ENCODE measurements at places on chromosomes 11 and 22.

DNA sequence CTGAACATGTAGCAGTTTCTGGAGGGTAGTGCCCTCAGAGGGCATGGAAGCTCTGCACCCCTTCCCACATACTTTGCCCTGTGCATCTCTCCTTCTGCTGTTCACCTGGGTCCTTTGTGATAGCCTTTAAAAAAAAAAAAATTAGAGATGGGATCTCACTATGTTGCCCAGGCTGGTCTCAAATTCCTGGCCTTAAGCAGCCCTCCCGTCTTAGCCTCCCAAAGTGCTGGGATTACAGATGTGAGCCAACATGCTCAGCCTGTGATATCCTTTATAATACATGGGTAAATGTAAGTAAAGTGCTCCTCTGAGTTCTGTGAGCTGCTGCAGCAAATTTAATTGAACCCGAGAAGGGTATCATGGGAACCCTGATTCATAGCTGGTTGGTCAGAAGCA is 33.7 kb downstream of the PPFIA1 start:
- no peak for DNase-seq

DNA sequence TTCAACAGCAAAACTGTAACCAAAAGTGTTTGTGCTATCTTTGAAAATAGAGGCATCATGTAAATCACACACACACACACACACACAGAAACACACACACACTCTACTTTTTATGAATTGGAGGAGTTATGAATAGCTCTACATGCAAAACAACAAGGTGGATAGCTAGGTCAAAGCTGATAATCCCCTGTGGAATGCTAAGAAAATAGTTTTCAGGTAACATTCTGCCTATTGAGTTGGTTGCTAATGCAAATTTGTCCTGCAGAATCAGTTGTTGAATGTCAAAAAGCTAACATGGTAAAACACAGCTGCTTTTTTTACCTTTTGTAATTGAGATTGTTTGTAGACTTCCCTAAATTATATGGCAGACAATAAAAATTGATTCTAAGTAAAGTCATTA is 1658.4 kb upstream of the RAG2 start:
- no peak for DNase-seq

- no peak for DNase-seq
These were observed 723 bp upstream of the SCUBE1 start for GRCh38 chr22:43343670-43344519.

GRCh38 chr22:25545672-25546071 is 18.8 kb upstream of the GRK3 start:
- DNase-seq, result no peak

- no peak for DNase-seq
These were observed 205.6 kb downstream of the ADAMTS15 start for GRCh38 chr11:130653838-130654636.

DNA sequence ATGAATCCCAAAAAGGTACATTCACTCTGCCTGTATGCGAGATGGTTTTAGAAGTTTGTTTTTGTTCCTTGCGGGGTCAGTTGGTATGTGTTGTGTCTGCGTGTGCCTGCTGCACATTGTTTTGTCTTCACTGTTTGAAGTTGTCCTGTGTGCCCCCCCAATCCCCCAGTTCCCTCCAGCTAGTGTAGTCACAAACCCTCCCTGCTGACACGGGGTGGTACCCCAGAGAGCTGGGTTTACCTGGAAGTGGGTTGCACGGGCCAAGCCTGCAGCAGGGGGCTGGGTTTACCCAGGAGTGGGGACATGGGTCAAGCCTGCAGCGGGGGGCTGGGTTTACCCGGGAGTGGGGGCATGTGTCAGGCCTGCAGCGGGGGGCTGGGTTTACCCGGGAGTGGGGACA is 22.2 kb downstream of the CTTN start:
- DNase-seq, result no peak

GRCh38 chr11:3199537-3200295 is 18.9 kb downstream of the MRGPRG start:
- no peak for DNase-seq

GRCh38 chr11:11075515-11076171 is 217.8 kb upstream of the ZBED5 start:
- no peak for DNase-seq

- no peak for DNase-seq
These were observed 893 bp downstream of the SLC36A4 start for GRCh38 chr11:93196816-93197379.

GRCh38 chr11:10400856-10401255 is 54.2 kb upstream of the AMPD3 start:
- DNase-seq, result no peak

- no peak for DNase-seq
These were observed 124.2 kb downstream of the KCNQ1OT1 start for GRCh38 chr11:2575591-2576051.

GRCh38 chr22:43883012-43883661 is 8.7 kb downstream of the PNPLA5 start:
- no peak for DNase-seq

GRCh38 chr11:86039094-86039493 is 29.8 kb downstream of the PICALM start:
- no peak for DNase-seq

DNA sequence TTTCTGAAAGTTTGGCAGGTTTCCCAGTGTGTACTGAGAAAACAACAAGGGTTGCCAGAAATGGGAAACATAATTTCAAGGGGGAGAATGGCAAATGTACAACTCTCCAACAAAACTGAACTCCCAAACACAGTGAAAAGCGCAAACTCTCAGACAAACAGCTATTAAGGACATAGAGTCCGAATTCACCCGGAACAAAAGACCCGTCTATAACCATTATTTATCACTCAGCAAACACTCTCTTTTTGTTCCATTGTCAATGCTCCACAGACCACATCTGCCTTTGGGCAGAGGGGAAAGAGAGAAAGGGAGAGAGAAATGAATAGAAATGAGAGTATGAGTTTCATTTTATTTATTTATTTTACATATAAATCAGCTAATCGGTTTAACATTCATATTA is 21.7 kb downstream of the KIRREL3 start:
- no peak for DNase-seq

- DNase-seq, result no peak
These were observed 205.2 kb upstream of the ANO3 start for GRCh38 chr11:26126741-26127140.

GRCh38 chr11:124900464-124900863 is 2.8 kb upstream of the ROBO4 start:
- peak; percentile 68 for DNase-seq

DNA sequence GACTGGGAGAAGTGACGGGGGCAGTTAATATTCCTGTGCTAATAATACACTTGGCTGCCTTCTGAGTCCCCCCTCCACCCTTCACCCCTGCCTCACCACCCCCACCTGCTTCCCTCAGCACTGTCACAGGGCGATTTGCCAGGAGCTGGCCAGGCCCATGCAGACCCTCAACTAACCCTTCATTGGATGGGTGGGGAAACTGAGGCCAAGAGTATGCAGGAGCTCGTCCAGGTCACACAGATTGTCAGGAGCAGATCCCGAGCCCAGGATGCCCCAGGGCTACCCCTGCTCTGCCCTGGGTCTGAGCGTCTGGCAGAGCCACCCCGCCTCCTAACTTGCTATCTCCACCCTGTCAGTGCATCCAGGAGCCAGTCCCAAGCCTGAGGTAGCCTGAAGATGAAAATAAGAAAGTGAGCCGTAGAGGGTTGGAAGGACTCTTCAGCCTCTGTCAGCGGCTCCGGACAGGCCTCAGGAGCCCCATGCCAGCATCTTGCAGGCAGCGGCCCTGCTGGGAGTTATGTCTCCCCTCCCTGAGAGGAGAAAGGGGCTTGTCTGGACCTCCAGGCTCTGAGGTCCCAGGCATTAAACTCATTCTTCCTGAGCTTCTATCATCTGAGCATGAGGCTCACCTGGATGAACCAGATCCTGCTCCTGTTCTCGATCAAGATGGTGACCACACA is 6.2 kb downstream of the TPBGL start:
- no peak for DNase-seq

DNA sequence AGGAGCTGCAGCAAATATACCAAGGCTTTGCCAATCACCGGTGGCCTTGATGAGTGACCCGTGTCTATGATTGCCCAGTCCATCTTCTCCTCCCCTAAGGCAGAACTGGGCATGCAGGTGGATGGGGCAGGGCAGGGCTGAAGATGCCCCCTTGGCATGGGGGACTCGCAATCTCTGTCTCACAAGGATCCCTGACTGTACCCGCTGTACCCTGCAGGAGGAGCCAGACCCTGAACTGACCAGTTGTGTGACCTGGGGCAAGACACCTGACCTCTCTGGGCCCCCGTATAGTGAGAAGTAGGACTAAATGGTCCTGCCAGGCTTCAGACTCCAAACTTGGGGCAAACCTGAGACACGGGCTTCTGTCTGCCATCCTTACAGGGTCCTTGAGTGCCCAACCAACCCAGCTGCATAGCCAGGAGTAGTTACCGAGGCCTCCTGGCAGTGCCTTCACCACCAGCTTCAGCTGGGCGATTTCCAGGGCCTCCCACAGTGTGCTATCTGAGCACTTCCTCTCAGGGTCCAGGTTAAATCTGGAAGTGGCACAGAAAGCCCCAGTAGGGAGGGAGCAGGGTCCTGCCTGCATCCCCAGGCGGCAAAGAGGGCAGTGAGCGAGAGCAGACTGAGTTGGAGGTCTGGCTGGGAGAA is 6.4 kb upstream of the KCNJ11 start:
- no peak for DNase-seq

DNA sequence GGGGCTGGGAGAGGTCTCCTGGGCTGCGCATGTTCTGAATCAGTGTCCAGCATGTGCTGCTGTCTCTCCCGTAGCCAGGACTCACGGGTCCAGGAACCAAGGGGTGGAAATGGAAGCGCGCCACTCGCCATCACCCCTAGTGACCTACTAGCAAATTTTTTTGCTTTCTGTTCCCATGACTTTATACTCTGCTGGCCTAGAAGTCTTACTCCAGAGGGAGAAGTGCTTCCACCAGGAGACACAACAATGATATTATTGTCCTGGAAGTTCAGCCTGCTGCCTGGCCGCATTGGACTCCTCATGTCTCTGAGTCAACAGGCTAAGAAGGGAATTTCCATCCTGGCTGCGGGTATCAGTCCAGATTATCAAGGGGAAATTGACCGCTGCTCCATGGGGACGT is 729.7 kb downstream of the BRD1 start:
- no peak for DNase-seq

GRCh38 chr11:118607401-118608359 is at the start of gene PHLDB1:
Gene PHLDB1, plus strand, starts transcription at chr11:118607615. Its CDS starts 6,222 bp downstream, at chr11:118613837.
- DNase-seq, result no peak

DNA sequence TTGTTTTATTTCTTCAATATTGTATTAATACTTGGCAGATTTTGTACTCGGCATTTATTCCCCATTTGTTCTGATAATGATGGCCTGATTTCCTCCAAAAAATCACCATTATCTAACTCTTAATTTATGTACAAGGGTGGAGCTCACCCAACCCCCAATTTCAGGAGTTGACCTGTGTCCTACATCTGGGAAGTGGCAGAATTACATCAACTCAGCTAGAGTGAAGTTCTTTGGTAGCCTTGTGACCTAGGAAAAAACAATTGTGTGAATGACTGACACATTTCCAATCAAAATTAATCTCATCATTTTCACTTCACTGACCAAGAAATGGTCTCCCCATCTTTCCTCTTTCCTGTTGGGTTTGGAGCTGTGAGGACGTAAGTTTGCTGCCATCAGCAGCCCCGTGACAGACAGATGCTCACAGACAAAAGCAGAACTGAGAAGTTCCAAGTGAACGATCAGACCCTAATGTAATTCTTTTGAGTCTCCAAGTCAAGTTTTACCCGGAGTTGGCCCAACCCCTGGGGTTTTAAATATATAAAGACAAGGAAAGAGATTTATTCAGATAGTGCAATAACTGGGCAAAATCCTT is 16.6 kb upstream of the MS4A6E start:
- no peak for DNase-seq

DNA sequence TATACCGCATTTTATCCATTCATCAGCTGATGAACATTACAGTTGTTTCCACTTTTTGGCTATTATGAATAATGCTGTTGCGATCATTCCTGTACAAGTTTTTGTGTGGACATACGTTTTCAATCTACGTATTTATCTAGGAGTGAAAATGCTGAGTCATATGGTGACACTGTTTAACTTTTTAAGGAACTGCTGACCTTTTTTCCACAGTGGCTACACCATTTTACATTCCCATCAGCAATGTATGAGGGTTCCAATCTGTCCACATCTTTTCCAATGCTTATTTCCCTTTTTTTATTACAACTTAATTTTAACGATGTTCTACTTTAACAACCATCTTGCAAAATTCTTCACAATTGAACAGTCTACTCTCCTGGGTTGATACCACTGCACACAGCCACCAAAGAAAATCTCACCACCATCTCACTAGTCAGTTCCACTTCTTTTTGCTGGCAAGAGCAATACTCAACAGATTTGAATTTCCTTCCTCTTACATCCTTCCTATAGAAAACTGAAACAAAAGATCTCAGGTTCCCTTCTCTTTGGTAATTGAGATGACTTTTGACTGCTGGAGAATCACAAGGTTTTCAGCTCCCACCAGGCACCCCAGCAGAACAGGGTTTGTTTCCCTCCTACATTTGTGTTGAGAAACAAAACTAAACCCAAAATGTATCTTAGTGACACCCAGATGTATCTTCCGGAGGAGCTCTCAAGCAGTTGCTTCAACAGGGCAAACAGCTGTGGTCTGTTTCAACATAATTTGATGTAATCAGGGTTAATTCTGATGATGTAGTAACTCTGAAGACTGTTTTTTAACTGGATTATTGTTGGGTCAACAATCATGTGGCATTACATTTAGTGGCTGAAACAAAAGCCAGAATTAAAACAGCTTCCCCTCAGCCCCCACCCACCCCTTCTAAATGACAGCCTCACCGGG is 7.0 kb upstream of the GAB2 start:
- DNase-seq, result no peak

- no peak for DNase-seq
These were observed 19.7 kb downstream of the CTR9 start for GRCh38 chr11:10770626-10771254.

- DNase-seq, result no peak
These were observed 24.5 kb downstream of the SMIM38 start for GRCh38 chr11:69180226-69180625.

GRCh38 chr11:75497788-75498409 is 27.8 kb downstream of the GDPD5 start:
- DNase-seq, result no peak

GRCh38 chr22:36299911-36300310 is 47.0 kb downstream of the APOL1 start:
- no peak for DNase-seq

DNA sequence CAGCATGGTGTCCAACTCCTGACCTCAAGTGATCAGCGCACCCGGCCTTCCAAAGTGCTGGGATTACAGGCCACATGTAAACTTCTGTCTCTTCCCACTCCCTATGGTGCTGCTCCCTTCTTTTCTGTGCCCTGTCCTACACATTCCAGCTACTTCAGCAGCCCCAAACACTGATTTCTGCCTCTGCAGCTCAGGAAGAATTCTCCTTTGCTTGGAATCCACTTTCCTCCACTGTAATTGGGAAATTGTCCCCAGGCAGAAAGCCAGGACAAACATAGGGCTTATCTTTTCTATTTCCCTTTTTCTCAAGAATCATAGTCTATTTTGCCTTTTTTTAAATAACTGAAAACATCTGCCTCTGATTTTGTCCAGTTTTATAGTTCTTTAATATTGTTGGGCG is 21.3 kb upstream of the DRG1 start:
- no peak for DNase-seq

- no peak for DNase-seq
These were observed 57.5 kb upstream of the SLC22A12 start for GRCh38 chr11:64533501-64533900.

Measured in AG04450 (cell line).